RWPE2 (cell line): ENCODE measurements at places on chromosomes 6 and 20.

GRCh38 chr20:22582964-22583772 lies 1.2 kb downstream of the FOXA2 start:
- DNase-seq = no peak

DNA sequence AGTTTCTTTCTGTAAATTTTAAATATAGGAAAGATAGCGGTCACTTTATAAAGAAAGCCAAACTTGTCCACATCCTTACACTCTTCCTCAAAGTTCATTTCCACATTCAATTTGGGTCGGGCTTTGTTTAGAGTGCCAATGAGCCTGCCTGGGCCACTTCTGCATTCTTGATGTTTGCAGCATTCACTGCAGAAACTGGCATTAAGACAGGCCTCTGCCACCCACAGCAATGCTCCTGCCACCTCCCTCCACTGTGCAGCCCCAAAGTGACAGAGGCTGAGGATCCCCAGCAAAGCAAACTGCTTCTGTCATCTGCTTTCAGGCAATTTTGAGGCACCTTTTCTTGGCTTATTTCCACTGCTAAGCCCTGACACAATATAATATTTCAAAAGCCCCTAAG lies 61.2 kb downstream of the TNFAIP3 start:
- DNase-seq = no peak

DNA sequence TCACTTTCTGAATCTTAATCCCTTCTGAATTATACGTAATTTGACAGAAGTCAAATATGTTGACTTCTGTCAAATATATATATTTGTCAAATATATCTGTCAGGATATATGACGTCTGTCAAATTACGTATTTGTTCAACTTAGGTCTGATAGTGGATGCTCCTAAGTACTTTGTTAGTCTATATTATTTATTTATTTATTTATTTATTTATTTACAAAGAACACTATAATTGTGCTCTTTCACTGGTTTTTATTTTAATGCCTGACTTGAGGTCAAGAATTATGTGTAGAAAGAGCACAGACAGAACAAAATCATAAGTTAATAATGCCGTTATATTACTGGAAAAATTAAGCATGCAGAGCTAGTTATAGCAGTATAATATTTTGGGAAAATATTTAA lies 81.2 kb downstream of the UST start:
- DNase-seq = no peak

DNA sequence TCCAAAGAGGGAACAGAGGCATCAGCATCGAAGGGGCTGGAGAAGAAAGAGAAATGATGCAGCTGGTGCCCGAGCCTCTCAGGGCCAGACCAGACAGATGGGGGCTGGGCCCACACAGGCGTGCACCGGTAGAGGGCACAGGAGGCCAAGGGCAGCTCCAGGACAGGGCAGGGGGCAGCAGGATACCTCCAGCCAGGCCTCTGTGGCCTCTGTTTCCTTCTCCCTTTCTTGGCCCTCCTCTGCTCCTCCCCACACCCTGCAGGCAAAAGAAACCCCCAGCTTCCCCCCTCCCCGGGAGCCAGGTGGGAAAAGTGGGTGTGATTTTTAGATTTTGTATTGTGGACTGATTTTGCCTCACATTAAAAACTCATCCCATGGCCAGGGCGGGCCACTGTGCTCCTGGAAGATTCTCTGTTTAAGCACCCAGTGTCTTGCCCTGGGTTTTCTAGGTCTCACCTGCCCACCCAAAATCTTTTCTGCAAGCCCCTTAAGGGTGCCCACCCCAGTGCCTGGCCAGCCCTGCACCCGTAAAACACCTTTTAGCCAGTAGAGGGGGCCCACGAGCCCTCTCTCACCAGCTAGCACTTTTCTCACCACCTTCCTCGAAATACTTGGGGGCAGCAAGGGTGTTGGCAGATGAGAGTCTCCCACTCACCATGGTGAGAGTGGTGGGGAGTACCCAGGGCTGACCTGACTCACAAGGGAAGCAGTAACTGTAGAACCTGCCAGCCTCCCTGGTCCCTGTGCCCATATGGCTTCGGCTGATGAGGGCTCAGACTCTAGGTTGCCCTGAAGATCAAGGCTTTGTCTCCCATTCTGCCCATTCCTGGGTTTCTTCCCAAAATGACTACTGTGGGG lies 35.7 kb upstream of the ID1 start:
- DNase-seq = no peak
